Subcutaneous preadipocyte (primary cell): ENCODE measurements at places on chromosomes 5 and 9. TPM values are rescaled to one million over a fixed set of nuclear protein-coding genes. Genes with fewer than 3 reads are reported as not detected.

The HTR4 gene
- not detected in 2 replicates for total RNA-seq

The SERF1A gene
- 4.4 and 6.6 TPM in 2 replicates for total RNA-seq

The ANP32B gene
- 14.7 TPM in 2 replicates for total RNA-seq

The DPP7 gene
- total RNA-seq = 77.2 and 112 TPM in 2 replicates

The SV2C gene
- total RNA-seq = not detected in 2 replicates

The FAM200C gene
- total RNA-seq = 2.9 and 3.9 TPM in 2 replicates

The SPATA31A3 gene
- total RNA-seq = not detected in 2 replicates

The ZDHHC11 gene
- 0.37 and 2.0 TPM in 2 replicates for total RNA-seq

The FAF2 gene
- 37.5 and 47.3 TPM in 2 replicates for total RNA-seq

The BNC2 gene
- total RNA-seq = 47.5 and 50.3 TPM in 2 replicates

The NTRK2 gene
- total RNA-seq = under 0.01 TPM in 2 replicates

The EIF4EBP3 gene
- 0.39 and 2.6 TPM in 2 replicates for total RNA-seq

The PCDHAC2 gene
- under 0.01 and 0.37 TPM in 2 replicates for total RNA-seq

The ABLIM3 gene
- total RNA-seq = 68.8 and 86.3 TPM in 2 replicates

The ARID3C gene
- total RNA-seq = under 0.01 TPM in 1 of 2 replicates, not detected in the other

The DNAH5 gene
- 0.39 and 0.73 TPM in 2 replicates for total RNA-seq

The PCDHA1 gene
- total RNA-seq = under 0.01 TPM in 1 of 2 replicates, not detected in the other

The SEMA5A gene
- total RNA-seq = 0.78 and 11.0 TPM in 2 replicates

The CBY3 gene
- not detected in 2 replicates for total RNA-seq

The PCDHB10 gene
- total RNA-seq = under 0.01 TPM in 2 replicates

The PDCD1LG2 gene
- 4.4 and 8.2 TPM in 2 replicates for total RNA-seq

The ACTBL2 gene
- total RNA-seq = under 0.01 TPM in 1 of 2 replicates, not detected in the other

The CLIC3 gene
- 0.20 and 0.73 TPM in 2 replicates for total RNA-seq

The COMMD10 gene
- 26.8 and 28.5 TPM in 2 replicates for total RNA-seq

The IRX1 gene
- 9.0 and 9.6 TPM in 2 replicates for total RNA-seq
